ENCODE measurements at places on chromosomes 2 and 18. TPM values are rescaled to one million over a fixed set of nuclear protein-coding genes. Genes with fewer than 3 reads are reported as not detected.

DNA sequence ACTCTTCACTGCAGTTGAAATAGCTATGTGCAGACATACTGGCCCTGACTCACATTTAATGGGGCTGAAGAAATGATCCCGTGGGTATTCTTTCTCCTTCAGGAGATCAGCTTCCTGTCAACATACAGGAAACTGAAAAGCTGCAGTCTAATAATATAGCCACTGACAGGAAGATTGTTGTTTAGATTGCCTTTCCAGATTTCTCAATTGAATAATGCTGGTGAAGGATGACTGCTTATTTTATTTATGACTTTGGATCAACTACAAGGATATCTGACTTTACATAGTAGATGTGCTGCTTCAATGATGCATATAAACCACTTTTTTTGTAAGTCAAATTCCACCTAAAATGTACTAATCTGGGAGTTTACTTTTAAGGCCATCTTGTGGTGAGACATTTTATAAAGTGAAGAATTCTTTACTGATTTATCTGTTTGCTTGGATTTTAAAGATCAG lies 93.4 kb upstream of the MAP4K3 start:
- no peaks in the 10 kb centered on the region for H3K4me1 ChIP-seq
- H3K27ac ChIP-seq, result no peak overlapping the region
- H3K27me3 ChIP-seq, result no peaks in the 10 kb centered on the region
- no peaks in the 10 kb centered on the region for H3K36me3 ChIP-seq

GRCh38 chr18:60910534-60910933 lies 422.7 kb upstream of the CDH20 start:
- no peaks in the 10 kb centered on the region for H3K36me3 ChIP-seq
- no peaks in the 10 kb centered on the region for H3K27me3 ChIP-seq
- no peak overlapping the region for H3K27ac ChIP-seq
- H3K4me1 ChIP-seq, result no peaks in the 10 kb centered on the region
- DNase-seq, result no peak

DNA sequence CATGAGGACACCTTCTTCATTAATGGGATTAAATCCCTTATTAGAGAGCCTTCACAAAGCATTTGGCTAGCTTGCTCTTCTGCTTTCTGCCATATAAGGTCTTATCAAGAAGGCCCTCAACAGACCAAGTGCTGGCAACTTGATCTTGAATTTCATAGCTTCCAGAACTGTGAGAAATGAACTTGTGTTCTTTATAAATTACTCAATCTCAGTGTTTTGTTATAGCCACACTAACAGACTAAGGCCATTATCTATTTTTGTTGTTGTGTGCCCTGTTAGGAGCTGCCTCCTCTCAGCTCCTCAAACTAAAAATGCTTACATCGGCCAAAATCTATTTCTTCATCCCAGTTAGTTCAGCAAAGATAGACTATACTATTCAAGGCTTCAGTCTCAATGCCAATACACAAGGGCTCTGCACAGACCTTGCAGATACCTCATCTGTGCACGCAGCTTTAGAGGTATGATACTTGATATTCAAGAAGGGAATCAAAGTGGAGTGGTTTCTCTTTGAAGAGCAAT lies 182.9 kb downstream of the GPD2 start:
- H3K27ac ChIP-seq, result no peak overlapping the region
- H3K4me1 ChIP-seq, result no peaks in the 10 kb centered on the region
- DNase-seq, result no peak
- H3K27me3 ChIP-seq, result no peaks in the 10 kb centered on the region

DNA sequence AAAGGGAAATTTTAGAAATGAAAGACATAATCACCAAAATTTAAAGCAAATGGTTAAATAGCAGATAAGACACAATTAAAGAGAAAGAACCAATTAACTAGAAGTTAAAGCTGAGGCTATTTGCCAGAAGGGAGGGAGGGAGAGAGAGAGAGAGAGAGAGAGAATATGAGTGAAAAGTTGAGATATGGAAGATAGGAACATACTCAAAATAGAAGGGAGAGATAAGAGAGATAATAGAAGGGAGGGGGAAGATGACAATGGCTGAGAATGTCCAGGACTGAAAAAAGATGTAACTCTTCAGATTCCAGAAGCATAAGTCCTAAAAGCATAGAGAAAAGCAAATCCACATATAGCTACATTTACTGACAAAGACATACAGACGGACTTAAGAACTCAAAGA lies 17.1 kb upstream of the AAK1 start:
- DNase-seq, result no peak
- H3K27me3 ChIP-seq, result no peaks in the 10 kb centered on the region
- H3K4me3 ChIP-seq, result no peak overlapping the region

DNA sequence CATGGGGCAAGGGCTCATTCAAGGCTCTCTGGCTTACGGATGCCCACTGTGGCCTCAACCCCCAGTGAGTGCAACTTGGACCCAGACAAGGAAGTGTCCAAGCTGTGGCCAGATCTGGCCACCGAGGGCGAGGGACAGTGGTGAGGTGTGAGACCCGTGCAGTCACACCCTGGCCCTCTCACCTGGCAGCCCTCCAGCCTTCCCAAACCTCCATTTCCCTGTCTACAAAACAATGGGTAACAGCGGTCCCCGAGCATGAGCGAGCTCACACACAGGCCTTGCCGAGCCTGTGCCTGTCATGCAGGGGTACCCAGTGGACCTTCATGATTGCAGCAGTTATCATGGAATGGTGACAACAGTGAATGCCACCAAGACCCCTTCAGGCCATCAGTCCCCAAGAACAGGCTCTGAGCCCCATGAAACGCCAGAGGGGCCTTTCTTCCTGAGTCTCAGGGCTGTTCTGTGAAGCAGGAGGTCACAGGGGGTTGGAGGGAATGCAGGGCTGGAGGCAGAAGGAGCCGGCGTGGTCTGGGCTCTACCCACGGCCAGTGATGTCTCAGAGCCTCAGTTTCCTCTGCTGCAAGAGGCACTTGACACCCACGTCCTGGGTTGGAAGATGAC lies 49.8 kb downstream of the RAMP1 start:
- H3K36me3 ChIP-seq, result no peaks in the 10 kb centered on the region
- H3K27ac ChIP-seq, result no peak overlapping the region
- no peaks in the 10 kb centered on the region for H3K4me1 ChIP-seq

DNA sequence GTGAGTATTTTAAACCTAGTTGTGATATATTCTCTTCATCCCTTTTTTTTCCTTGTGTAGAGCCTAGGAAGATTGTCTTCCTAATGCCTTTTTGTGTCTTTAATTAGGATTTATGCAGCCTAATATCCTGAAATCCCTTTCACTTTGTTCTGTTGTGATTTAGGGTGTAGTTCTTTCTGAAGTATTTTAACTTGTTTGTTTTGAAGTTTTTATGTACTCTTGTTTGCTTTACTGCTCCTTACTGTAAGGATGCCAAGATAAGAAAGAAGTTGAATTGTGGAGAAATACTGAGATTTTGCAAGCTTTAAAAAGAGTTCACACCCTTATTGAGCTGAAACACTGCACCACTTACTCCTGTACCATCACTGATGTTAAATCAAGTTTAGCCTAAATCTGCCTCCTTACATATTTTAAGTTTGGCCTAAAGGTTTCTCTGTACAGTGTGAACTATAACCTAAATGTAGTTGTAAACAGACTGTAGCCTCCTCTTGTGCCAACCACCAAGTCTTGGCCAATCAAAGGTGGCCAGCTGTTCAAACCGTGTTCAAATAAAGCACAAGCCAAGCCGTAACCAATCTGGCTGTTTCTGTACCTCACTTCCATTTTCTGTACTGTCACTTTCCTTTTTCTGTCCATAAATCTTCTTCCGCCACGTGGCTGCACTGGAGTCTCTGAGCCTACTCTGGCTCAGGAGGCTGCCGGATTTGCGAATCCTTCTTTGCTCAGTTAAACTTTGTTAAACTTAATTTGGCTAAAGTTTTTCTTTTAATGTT lies 17.7 kb upstream of the ACOXL start:
- no peak overlapping the region for H3K4me3 ChIP-seq
- no peaks in the 10 kb centered on the region for H3K4me1 ChIP-seq
- peak; percentile 39 for DNase-seq

DNA sequence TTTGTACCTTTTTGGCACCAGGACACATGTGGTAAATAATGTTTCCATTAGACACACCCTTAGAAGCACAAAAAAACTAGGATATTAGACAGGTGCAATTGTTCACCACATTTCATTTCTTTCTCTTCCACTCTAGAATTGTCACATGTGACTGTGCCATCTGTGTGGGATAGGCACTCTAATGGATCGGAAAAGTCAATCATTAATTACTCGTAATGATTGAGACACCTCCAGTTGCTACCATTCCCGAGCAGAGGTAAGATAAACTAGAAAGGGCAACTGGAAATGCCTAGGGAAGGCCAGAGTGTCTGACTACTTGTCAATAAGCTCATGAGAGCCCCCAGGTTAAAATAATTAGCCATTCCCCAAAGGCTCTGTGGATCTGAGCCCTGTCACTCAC lies 59.9 kb downstream of the METTL4 start:
- no peaks in the 10 kb centered on the region for H3K36me3 ChIP-seq
- no peaks in the 10 kb centered on the region for H3K27me3 ChIP-seq
- no peaks in the 10 kb centered on the region for H3K4me1 ChIP-seq
- H3K27ac ChIP-seq, result no peak overlapping the region
- no peak overlapping the region for H3K4me3 ChIP-seq
- no peak for DNase-seq

- no peaks in the 10 kb centered on the region for H3K27me3 ChIP-seq
- H3K4me3 ChIP-seq, result no peak overlapping the region
- no peaks in the 10 kb centered on the region for H3K36me3 ChIP-seq
- no peak for DNase-seq
- H3K27ac ChIP-seq, result no peak overlapping the region
Measured at GRCh38 chr2:11506611-11506969, 27.3 kb upstream of the GREB1 start.

DNA sequence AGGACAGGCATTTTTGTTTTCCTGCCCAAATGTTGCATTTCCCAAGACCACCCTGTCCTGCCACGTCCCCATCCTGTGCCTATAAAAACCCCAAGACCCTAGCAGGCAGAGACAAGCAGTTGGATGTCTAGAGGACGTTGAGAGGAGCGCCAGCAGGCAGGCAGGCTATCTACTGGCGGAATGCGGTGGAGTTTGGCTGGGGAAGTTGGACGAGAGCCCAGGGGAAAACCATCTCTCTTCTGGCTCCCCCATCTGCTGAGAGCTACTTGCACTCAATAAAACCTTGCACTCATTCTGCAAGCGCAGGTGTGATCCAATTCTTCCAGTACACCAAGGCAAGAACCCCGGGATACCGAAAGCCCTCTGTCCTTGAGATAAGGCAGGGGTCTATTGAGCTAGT lies 72.5 kb downstream of the ARL6IP6 start:
- H3K36me3 ChIP-seq, result no peaks in the 10 kb centered on the region
- no peaks in the 10 kb centered on the region for H3K4me1 ChIP-seq
- H3K27ac ChIP-seq, result no peak overlapping the region

The COL3A1 gene
- 103 TPM for total RNA-seq

The CDCA7 gene
- 6.4 TPM for total RNA-seq

The ATG16L1 gene
- 10.1 TPM for total RNA-seq
